ENCODE measurements at places on chromosomes 1 and 21. TPM values are rescaled to one million over a fixed set of nuclear protein-coding genes. Genes with fewer than 3 reads are reported as not detected.

Gene SLAMF1
- not detected for total RNA-seq

Gene KLHL12
- total RNA-seq: 30.6 TPM

DNA sequence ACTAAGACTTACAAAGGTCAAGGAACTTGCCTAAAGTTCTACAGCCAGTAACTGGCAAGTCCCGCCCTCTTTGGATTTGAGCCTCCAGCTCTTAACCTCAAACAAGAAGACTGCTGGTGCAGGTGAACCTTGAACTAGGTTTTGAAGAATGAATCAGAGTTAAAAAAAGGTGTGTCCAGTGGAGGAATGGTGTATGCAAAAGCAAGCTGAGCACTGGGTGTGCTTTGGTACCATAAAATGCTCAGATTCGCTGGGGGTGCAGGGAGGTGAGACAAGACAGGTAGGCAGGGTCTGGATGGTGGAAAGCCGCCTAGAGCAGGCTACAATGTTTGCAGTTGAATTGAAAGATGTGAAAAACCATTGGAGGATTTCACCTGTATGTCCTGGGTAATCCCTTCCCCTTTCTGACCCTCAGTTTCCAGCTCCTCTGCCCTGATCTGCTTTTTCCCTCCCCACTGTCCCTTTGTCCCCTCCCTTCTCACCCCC lies 39.8 kb downstream of the FOXD2 start:
- DNase-seq: no peak

Gene CFHR5
- total RNA-seq: not detected

DNA sequence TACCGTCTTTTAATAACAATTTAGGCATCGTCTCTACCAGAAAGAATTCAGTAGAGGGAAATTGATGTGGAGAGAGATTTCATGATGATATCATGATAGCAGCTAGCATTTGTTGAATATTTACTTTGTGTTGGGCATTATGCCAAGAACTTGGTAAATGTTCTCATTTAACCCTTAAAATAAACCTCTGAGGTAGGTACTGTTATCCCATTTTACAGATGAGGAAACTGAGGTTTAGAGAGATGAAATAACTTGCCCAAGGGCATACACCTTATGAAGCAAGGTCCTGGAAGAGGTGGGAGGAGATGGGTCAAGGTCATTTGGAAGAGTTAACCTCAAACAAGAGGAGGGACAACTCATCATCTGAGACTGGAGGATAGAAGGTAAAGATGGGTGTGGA lies 34.8 kb downstream of the TSNAX start:
- no peak for DNase-seq

DNA sequence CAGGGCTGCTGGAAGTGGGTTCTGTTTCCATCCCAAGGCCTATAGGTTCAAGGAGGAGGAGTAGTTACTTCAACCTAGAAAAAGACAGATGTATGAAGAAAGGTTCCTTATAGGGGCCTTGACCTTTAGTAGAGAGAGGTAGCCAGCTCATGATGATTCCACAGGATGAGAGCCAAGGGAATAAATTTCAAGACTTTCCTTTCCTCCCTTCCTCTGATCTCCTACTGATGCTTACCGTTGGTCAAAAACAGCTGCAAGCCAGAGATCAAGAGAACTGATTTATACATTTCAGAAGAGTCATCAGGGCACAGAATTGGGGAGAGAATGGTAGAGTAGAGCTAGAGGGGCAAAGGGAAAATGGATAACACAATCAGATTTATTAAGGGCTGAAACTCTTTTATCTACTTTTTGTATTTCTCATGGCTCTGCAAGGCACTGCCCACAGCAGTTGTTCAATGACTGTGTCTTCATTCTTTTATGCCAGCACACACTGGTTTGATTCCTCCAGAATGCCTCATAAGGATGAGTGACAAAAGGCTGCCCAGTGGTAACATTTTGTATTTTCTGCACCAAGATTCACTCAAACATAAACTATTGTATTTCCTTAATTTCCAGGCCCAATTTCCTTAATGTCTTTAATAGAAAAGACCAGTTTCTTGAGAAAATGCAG lies 37.4 kb downstream of the AK5 start:
- DNase-seq: no peak

Gene LYPLA2
- total RNA-seq: 88.9 TPM

Gene IPO13
- total RNA-seq: 37.7 TPM

Gene AVPR1B
- not detected for total RNA-seq

- DNase-seq: no peak
These were observed 25.8 kb downstream of the DESI2 start for GRCh38 chr1:244678697-244679096.

Gene CHIT1
- total RNA-seq: not detected

- peak; percentile 66 for DNase-seq
These were observed at the start of gene CCDC28B for GRCh38 chr1:32200226-32201010. Gene CCDC28B (plus strand): TSS chr1:32200595. CDS start chr1:32201936, 1,341 bp downstream.

DNA sequence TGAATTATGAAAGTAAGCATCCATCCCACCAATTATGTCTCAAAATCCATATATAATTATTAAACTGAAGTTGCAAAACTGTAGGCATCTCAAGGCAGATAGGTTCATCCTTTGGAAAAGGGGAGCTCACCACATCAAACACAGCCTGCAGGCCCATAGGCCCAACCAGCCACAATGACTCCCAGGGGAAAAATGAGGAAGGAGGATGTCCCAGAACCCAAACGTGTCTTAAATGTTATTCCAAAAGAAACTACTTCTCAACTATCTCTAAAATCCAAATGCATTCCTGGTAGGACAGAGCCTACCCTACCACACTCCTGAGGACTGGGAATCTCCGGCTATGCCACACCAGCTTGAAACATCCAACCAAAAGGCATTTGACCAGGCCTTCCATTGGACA lies 12.8 kb downstream of the TIAM1 start:
- DNase-seq: no peak

GRCh38 chr1:39988618-39989343 lies 33.8 kb downstream of the MFSD2A start:
- DNase-seq: no peak

GRCh38 chr21:39661740-39662139 lies 49.0 kb downstream of the B3GALT5 start:
- no peak for DNase-seq

GRCh38 chr1:33143176-33143575 lies 38.7 kb downstream of the TRIM62 start:
- DNase-seq: no peak

- DNase-seq: no peak
These were observed 42.9 kb upstream of the MPZL1 start for GRCh38 chr1:167678838-167679237.

DNA sequence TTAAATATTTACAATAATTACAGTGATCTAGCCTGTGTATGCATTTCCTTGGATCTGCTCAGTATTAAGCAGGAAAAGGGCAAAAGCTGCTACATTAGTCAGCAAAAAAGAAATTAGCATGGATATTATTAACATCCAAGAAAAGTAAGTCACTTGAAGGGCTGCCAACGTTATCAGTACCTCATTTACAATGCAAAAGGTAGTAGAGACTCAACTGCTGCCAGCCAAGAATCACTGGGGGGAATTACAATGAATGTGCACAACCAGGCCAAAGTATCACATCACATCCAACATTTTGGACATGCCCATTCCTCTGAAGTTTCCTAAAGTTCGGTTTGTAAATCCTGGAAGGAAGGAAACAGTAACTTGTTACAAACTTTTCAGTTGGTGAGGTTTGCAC lies 1.9 kb downstream of the CNN3 start:
- no peak for DNase-seq

DNA sequence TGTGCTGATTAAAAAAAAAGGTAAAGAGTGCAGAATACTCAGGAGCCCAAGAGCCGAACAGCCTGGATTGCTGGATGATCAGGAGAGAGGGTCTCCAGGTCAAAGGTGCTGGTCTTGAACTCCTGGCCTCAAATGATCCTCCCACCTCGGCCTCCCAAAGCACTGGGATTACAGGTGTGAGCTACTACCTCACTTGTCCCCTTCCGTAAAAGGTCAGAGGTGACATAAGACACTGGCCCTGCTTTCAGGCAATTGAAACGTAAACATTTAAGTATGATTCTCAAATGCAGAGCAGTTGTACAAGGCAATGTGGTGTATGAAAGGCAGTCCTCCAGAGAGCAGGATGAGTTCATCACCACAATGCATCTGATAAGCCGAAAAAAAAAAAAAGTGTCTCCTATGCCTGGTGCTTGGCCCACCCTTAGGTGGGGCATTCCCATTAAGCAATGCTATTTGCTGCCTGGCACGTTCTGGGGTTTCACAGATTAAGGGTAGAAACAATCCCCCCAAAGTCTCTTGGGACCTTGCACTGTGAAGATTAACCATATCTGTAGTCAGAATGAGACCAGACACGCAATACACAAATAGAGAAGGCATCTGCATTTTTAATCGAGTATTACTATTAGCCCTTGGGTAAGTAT lies 47.7 kb downstream of the PARP1 start:
- DNase-seq: no peak

Measured in neural crest cell (in vitro differentiated cells).